ENCODE measurements at places on chromosomes 12 and 14.

GRCh38 chr14:99736603-99737371, 52.7 kb downstream of the CYP46A1 start:
- peak; percentile 31 for DNase-seq

GRCh38 chr14:87785897-87786296, 207.1 kb downstream of the GALC start:
- no peak for DNase-seq

- peak; percentile 91 for DNase-seq
These were observed 6.2 kb upstream of the PLEKHH1 start for GRCh38 chr14:67526676-67527459.

DNA sequence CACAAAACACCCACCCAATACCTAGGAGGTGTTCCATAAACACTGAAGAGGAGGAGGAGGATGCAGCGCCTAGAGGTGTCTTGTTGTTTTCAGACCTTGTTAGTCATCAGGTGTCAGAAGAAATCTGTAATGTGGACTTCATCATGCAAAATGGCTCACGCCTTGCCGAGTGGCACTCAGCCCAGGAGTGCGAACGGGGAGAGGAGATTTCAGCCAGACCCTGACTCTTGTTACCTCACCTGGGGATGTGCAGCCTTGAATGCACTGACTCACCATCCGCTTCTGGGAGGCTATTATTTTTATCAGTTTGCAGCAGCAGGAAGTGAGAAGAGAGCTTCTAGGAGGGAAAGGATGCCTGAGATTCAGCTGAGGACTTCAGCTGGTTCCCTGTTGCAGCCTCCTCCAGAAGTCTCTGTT, 48.2 kb upstream of the PLXNC1 start:
- no peak for DNase-seq

DNA sequence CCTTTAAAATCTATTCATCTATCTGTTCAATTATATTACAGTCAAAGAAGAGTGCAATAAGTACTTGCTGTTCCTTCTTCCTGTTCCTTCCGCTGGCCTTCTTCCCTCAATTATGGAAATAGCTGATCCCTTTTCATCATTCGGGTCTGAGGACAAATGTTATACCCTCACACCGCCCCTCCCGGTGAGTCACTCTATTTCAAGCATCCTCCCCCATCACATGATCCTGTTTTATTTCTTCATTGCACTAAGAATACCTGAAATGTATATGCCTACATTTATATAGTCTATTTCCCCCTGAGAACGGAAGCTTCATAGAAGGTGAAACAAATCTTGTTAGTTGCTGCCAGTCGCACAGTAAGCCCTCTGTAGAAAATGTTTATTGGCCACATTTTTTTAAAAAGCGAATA, 2.5 kb downstream of the SLC38A1 start:
- DNase-seq = peak; percentile 46

DNA sequence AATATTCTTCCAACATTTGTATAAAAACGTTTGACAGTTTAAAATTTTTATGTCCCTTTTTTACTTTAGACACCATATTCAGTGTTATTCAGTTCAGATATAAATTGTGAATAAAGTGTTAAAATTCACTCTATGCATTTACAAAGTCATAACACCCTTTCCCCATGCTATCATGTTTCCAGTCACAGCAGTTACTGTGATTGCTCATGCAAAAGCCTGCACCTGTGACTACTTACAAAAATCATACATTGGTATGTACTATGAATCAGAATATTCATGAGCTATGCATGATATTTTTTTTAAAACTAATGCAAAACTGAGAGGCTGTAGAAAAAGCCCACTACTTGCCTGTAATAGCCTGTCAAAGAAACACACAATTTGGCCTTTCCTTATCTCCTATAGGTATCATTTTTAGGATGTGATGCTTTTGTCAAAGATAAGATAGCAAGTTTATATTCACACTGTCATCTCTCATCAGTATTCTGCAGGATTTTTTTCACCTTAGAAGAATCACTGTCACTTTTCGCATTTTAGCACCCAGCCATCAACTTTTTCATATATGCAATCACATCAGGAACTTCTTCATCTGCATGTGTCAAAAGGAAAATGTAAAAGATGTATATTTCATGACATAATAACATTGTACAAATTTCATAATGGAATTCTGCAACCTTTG, 443.2 kb downstream of the C12orf50 start:
- no peak for DNase-seq

- no peak for DNase-seq
These were observed 5.9 kb upstream of the TEX22 start for GRCh38 chr14:105392131-105393090.

DNA sequence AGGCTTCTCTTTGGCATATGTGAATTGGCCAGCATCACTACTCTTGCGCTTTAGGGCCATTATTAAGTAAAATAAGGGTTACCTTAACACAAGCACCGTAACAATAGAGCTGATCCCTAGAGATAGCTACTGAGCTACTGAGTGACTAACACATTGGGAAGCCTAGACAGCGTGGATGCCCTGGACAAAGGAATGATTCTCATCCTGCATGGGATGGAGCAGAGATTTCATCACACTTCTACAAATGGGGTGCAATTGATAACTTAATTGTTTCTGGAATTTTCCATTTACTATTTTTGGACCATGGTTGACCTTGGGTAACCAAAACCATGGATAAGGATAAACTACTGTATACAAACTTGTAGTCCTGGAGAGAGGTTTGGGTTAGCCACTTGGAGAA, 57.1 kb downstream of the FBXO34 start:
- no peak for DNase-seq

- no peak for DNase-seq
These were observed 71.8 kb downstream of the PAWR start for GRCh38 chr12:79618848-79619404.

DNA sequence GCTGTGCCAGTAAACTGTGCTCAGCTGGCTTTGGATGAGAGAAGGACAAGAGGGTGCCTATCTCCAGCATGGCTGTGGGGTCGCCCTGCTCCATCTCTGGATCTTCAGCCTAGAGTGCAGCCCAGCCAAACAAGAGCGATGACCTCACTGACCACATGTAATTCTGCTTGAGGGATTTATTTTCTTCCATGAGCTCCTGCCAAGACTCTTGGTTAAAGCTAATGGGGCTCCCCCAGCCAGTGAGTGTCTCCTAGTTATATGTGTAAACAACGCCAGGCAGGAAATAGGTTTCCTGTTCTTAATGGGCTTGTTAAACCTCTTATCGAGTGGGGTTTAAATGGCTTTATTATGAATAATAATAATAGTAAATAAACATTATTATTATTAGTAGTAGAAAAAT, 397.2 kb downstream of the NRXN3 start:
- DNase-seq = no peak

GRCh38 chr12:2498964-2499500, 295.7 kb upstream of the FKBP4 start:
- DNase-seq = peak; percentile 92

DNA sequence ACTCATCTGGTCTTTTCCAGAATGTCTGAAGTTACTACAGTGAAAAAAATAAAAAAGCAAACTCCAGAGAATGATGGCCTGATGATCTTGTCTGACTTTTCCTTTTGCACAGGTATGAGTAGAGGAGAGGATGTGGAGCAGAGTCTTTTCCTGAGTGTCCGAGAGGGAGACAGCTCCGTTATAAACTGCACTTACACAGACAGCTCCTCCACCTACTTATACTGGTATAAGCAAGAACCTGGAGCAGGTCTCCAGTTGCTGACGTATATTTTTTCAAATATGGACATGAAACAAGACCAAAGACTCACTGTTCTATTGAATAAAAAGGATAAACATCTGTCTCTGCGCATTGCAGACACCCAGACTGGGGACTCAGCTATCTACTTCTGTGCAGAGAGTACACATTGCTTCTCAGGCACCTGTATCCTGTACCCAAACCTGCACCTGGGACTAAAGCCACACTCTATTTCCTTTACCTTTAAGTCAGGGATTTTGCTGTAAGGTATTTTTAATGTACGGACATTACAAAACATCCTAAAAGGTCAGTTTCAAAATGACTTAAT, 75.8 kb upstream of the OR4E1 start:
- no peak for DNase-seq

DNA sequence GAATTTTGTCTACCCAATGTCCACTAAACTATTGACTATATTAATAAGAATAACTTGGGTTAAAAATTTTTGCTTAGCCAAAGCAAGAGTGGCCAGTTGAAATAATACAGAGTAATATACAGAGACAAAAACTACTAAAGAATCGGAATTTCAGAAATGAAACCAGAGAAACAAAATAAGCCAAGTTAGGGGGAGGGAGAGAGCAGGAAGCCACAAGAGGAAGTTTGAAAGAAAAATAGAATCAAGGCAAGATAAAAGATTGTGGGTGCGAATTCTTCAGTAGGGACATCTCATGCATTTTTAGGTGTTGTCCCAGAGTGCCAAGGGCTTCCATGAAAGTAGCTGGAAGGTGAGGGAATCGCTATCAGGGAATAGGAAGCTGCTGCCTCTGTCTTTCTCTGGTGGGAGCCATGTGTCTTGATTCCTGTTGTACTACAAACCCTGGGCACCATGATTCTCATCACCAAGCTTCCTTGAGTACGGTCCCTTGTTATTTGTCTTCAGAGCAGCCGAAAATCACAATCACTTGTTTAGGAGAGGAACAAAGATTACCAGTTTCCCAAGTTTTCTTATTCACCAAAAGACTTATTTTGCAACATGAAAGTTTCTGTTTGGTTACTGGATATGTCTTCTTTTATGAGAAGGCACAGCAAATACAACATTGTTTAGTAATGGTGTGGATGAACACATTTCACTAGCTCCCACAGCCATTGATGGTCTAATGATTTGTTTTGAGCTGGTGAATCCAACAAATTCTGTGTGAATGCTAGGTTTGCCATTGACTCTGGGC, 16.7 kb downstream of the NEUROD4 start:
- no peak for DNase-seq

- DNase-seq = no peak
These were observed 147.9 kb downstream of the DACT1 start for GRCh38 chr14:58785701-58786100.

DNA sequence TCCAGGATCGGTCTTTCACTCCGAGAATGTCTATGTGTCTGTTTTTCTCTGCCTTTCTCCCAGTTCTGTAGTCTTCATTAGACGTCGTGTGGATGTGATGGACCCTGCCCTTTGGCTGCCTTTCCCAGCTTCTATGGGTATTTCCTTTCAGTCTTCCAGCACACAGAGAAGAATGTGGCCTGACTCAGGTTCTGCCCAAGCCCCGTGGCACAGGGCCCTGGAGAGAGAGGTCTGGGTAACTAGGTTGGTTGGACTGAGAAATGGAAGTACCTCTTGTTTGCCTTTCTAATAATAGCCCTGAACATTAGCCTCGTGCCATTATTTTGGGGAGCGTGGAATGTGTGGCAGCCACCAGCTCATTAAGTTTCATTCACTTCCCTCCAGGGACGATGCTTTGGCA, 3.8 kb downstream of the FOXJ2 start:
- no peak for DNase-seq

DNA sequence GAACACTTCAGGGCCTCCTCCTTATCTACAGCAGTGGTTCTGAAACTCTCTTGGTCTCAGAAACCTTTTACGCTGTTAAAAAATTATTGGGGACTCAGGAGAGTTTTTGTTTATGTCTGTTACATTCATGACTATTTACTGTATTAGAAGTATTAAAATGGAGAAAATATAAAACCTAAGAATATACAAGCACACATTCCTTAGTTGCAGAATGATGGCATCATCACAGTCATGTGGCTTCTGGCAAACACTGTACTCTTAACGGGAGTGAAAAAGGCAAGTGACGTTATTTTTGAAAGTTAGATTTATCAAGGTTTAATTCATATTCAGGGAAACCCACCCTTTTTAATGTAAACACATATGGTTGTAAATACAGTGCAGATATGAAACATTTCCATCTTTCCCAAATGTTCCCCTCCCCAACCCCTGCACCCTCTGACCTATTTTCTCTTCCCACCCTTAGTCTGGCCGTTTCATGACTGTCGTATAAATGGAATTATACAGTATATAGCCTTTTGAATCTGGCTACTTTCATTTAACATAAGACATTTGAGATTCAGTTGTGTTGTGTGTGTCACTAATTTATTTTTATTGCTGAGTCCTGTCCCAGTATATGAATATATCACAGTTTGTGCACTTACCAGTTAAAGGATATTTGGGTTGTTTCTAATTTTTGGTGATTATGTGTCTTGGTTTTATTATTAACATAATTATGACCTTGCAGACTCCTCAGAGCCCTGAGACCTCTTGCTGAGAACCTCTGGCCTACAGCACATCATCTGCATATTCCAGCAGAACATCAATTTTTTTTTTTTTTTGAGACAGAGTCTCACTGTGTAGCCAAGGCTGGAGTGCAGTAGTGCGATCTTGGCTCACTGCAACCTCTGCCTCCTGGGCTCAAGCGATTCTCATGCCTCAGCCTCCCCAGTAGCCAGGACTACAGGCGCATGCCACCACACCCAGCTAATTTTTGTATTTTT, 457.0 kb downstream of the PCNX1 start:
- DNase-seq = peak; percentile 35

GRCh38 chr14:55458800-55459515, 18.5 kb upstream of the TBPL2 start:
- no peak for DNase-seq

GRCh38 chr14:90302529-90303303, 29.0 kb downstream of the NRDE2 start:
- DNase-seq = no peak

DNA sequence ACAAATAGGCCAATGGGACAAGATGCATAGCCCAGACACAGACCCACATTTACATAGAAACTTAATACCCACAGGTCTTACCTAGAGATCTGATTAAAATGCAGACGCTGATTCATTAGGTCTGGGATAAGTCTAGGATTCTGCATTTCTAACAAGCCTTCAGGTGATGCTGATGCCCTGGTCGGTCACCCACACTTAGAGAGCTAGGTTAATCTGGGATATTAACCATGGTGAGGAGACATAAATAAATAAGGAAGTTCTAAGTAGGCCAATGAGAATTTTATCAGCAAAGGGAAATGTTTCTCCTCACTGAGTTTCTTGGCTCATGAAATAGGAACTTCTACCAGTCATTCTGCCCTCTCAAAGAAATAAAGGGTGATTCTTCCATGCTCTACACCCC, 120.1 kb downstream of the BMP4 start:
- DNase-seq = no peak

- DNase-seq = no peak
These were observed 6.6 kb downstream of the SBNO1 start for GRCh38 chr12:123358035-123358434.

GRCh38 chr12:14723763-14724162, 27.4 kb upstream of the GUCY2C start:
- peak; percentile 43 for DNase-seq

- DNase-seq = peak; percentile 74
These were observed 21.7 kb upstream of the SLC10A1 start for GRCh38 chr14:69818758-69819191.

DNA sequence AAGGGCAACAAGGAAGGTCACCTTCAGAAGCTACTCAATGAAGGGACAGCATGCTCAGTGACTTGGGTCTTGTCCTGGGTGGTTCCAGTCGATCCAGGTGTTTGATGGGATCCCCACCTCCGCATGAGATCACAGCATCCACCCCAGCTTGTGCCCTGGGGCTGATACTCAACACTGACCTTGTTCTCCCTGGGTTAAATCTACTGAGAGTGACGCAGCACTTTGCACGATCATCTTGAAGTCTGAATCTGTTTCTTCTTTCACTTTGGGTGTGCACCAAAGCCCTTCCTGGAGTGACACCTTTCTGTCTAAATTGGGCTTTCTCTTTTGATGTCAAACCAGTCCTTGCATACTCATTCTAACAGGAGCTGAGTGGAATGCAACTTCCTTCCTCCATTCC, 13.8 kb downstream of the NOS1 start:
- no peak for DNase-seq

- no peak for DNase-seq
These were observed 92.7 kb downstream of the PHETA1 start for GRCh38 chr12:111276146-111276545.

Data from cerebellar cortex (tissue), 1 donor.